GM04503 (cell line): ENCODE measurements at places on chromosomes 2 and 18.

- no peak for DNase-seq
These were observed 1215.2 kb upstream of the TMEFF2 start for GRCh38 chr2:193409951-193410350.

DNA sequence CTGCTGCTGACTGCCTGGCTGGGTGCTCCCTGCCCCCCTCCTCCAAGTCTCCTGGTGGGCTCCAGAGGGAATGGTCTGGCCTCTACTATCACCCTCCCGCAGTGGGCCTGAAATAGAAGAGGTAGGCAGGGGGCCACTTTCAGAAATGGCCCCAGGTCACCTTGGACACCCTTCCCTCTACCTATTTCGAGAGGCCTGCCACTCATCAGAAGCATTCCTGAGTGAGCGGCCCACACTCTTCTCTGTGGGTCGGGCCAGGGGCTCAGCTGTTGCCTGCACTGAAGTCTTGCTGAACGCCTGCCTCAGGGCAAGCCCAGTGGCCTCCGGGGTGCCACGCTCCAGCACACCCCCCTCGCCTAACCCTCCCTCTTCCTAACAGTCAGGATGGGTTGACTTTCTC, 124.9 kb downstream of the TNS1 start:
- no peak for DNase-seq

GRCh38 chr2:232292395-232293154, 86.0 kb upstream of the ALPP start:
- no peak for DNase-seq

DNA sequence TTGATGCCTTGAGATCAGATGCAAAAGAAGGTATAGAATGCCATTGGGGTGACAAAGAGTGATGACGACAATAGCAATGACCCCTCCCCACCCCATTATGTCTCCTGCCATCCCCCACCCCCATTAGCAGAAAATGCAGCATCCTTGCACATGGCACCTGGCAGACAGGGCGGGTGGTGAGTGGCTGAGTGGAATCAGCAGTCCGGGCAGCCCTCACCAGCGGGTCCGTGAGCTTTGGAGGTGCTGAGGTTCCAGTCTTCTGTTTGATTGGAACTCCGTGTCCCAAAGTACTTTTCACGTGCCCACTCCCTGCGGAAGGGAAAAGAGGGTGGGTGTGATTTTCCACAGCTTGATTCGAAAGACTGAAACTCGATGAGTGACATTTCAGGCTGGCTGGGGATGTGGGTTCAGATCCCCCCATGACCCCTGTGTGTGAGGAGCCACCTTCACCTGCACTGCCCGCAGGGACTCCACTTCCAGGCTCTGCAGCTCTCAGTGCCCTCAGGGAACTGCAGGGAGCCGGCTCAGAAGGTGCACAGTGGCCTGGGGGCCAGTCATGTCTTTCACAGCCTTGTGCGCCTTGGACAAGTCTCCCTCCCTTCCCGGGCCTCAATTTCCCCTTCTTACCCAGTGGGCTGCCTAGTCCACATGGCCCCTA, 130.9 kb downstream of the GLI2 start:
- no peak for DNase-seq

DNA sequence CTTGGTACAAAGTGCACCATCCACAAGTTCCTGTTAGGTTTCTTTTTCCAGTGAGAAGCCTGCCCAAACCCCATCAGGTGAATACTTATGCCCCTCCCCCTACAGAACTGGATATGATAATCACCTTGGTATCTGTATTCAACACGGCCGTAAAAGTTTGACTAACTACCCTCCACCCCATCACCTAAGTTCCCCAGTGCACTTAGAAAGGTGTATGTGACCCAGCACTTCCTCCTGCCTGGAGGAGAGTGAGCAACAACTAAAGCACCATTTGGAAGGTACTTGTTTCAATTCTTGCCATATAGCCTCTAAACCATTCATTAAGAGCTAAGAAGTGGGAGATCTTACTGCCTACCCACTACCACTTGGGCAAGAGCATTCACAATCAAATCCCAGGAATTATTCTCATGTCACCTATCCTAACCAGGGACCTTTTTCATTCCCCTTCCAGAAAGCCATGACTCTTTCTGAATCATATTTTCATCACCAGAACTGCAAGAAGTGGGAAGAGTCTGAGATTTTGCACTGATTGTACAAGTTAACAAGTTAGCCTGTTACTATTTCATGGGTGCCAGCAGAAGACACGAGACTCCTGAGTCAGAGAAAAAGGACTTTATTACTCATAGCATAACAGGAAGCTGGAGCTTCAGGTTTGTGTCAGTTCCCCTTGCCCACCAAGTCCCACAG, 53.5 kb upstream of the NDUFV2 start:
- no peak for DNase-seq

DNA sequence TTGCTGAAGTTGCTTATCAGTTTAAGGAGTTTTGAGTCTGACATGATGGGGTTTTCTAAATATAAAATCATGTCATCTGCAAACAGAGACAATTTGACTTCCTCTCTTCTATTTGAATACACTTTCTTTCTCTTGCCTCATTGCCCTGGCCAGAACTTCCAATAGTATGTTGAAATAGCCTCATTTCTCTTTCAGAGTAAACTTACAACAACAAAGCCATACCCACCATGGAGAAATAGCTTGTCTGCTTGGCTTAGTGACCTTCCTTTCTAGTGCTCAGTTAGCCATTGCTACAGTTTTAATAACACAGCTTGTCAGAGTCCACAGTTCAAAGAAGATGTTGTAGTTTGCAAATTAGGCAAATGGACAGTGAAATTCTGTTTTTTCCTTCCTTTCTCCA, 228.0 kb downstream of the ETAA1 start:
- DNase-seq, result no peak

DNA sequence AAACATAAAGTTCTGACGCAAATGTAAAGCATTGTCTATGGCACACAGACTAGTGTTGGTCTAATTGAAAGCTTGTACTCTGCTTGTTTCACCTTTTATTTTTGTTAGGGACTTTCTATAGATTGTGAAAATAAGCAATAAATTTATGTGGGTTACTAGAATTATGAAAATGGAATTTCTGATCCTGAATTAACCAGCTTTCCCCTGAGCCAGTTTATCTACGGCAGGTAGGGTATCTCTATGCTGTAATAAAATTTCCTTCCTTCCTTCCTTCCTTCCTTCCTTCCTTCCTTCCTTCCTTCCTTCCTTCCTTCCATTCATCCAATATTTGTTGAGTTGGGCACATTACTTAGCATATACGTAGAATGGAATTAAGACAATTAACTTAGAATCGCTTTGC, 362.6 kb upstream of the SPRED2 start:
- no peak for DNase-seq

GRCh38 chr2:105449076-105449475, 50.2 kb upstream of the FHL2 start:
- DNase-seq, result no peak

DNA sequence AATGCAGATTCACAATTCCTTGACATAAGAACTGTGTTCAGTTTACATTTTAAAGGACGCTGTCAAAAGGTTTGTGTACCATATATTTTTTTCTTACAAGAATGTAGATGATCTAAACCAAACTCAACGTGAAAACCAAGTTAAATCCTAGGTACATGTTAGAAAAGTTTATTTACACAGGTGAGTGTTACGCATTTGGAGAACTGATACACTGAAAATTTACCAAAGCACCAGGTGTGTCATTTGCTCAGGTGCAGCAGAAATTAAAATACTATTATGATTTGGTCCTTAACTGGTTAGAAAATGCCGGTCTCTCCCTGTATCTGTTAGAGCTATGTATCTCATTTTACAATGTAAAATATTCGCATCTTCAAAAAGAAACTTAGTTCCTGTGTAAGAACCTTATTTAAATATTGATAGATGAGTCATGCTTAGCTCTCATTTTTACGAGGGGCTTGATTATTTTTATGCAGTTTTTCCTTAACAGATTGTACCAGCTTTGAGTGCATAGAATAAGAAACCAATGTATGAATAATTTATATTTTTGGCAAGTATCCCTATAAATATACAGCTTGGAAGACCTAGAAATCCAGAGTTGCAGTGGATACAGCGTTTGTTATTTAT, 25.1 kb downstream of the MFF start:
- no peak for DNase-seq

GRCh38 chr2:233829193-233830110, 24.9 kb downstream of the HJURP start:
- DNase-seq, result no peak

- DNase-seq, result no peak
These were observed 720.2 kb downstream of the SLC4A3 start for GRCh38 chr2:220347626-220348025.

- DNase-seq, result no peak
These were observed 2.7 kb downstream of the IKZF2 start for GRCh38 chr2:213148572-213149261.

- no peak for DNase-seq
These were observed 14.7 kb upstream of the RAB1A start for GRCh38 chr2:65144571-65144970.

DNA sequence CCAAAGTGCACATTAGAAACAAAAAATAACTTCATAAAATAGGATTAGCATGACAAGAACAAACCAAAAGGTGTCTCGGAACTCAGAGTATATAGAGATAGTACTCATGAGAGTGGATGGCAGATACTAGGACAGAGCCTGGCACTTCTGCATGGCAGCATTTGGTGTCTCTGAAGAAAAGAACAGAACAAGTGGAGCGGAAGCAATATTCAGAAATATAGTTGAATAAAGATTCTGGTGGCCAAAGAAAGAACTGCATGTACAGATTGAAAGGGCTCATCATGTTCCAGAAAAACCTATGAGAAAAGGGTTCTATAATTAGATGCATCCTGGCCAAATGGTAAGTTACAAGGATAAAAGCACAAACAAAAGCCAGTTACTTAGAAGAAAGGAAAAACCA, 90.9 kb downstream of the CCDC138 start:
- DNase-seq, result no peak
